ENCODE measurements at places on chromosomes 6 and 20. TPM values are rescaled to one million over a fixed set of nuclear protein-coding genes. Genes with fewer than 3 reads are reported as not detected.

DNA sequence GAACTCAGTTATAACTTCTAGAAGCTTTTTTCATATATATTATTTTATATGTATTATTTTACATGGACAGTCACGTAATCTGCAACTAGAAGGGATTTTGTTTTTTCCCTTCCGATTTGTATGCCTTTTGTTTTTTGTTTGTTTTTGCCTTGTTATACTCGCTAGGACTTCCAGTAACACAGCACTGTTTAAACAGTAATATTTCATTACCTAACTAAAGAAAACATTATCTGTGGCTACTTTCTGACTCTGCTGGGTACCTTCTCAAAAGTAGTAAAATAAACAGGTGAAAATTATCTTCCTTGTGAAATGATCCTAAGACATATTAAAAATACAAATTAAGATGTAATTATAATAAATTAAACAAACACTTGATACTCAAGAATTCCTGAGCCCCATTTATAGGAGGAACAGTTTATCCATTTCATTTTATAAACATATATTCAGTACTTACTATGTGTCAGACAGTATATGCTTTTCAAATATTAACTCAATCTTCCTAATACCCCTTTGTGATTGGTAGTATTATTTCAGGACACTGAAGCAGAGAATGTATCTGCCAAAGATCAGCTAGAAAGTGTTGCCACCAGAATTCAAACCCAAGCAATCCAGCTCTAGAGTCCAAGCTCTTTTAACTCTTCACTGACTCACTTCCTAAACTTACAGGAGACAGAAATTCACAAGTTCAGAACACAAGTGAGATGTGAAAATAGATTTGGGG, 65.3 kb downstream of the MAP3K5 start:
- no peak for DNase-seq

GRCh38 chr20:7500231-7500663, 440.0 kb downstream of the HAO1 start:
- no peak for DNase-seq

Gene FRMD1
- 0.07 TPM for polyA plus RNA-seq

DNA sequence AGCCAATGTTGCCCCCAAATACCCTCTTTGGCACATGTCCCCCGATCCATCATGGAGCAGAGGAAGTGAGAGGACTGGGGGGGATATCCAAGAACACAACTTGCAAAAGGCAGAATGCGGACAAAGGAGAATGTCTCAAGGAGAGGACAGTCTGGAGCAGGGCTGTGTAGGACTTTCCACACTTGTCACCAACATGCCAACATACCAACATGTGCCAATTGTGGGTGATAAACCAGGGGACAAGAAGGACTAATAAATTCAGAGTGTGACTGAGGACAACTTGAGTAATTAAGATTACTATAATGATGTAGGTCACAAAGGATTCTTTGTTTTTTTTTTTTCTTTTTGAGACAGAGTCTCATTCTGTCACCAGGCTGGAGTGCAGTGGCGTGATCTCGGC, 8.8 kb downstream of the SLC26A8 start:
- DNase-seq = no peak

Gene PPP1R14C
- polyA plus RNA-seq = 92.8 TPM

Gene MAP7
- 0.79 TPM for polyA plus RNA-seq

DNA sequence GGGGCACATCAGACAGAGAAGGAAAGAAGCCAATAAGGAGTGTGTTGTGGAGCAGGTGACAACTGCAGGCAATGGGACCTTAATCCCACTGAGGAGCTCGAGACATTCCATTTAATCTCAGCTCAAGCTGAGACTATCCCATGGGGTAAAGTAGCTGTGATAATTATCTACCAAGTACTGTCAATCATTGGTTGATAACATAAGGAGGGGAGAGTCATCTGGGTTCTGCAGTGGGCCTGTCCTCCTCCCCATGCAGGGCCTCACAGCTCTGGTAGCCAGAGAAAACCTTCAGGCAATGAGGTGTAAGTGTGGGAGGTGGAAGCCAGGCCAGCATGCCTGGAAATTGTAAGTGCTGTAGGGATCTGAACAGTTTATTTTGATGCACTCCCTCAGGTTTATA, 375.0 kb upstream of the ARID1B start:
- DNase-seq = no peak

- peak; percentile 97 for DNase-seq
Measured at GRCh38 chr20:38748097-38748860, at the start of gene ACTR5. Gene ACTR5, plus strand, starts transcription at chr20:38748460. Its CDS starts 19 bp downstream, at chr20:38748479.

DNA sequence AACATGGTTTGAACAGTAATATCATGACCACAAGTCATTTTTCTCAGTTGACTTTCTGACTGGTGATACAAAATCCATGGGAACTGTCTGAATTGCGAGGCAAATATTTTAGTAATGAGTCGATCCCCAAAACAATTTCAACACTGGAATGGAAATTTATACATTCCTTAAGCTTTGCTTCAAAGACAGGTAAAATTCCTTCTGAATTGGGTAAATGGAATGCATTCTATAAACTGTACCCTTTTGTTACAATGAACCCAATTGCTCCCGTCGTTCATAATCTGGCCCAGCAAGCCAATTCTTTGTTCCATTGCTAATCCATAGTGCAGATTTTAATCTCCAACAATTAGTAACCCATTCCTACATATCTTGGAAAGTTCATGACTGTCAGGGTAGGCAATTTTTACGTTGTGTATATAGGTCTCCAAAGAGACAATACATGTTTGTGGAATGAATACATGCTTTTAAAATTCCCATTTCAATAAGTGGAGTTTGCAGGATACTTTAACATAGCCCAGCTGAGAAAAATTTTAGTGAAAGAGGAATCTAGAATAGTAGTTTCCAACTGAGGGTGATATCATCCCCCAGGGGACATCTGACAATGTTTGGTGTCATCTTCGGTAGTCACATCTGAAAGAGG, 32.7 kb downstream of the CYP24A1 start:
- DNase-seq = no peak

- no peak for DNase-seq
Measured at GRCh38 chr20:62975251-62975760, 22.8 kb downstream of the SLC17A9 start.
